ENCODE measurements at places on chromosomes 2 and 18.

GRCh38 chr2:11537951-11538350, 4.1 kb downstream of the GREB1 start:
- no peak for DNase-seq

DNA sequence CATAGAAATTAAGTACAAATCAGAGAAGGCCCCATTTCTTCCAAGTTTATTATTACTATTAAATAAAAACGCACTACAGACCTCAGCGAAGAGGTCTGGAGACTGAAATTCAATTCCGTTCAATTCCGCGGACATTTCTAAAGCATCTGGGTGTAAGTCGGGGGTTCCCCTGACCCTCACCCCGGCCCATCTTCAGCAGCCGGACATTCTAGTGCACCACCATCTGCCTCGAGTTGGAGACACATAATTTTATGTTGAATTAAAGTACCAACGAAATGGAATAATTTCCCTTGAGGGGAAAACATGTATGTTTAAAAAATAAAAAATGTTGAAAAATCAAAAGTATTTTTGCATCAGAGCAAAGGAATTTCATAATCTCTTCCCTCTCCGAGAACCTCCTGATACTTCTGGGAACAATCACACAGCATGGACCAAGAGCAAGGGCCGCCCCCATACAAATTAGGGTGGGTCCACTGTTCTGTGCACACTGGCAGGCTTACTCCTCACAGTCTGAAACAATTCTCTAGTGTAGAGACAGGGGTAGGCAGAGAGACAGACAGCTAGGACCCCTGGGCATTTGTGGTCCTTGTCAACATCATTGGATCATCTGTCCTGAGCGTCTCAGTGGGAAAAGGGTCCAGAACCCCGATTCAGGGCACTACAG, 29.3 kb downstream of the MBP start:
- DNase-seq = no peak

DNA sequence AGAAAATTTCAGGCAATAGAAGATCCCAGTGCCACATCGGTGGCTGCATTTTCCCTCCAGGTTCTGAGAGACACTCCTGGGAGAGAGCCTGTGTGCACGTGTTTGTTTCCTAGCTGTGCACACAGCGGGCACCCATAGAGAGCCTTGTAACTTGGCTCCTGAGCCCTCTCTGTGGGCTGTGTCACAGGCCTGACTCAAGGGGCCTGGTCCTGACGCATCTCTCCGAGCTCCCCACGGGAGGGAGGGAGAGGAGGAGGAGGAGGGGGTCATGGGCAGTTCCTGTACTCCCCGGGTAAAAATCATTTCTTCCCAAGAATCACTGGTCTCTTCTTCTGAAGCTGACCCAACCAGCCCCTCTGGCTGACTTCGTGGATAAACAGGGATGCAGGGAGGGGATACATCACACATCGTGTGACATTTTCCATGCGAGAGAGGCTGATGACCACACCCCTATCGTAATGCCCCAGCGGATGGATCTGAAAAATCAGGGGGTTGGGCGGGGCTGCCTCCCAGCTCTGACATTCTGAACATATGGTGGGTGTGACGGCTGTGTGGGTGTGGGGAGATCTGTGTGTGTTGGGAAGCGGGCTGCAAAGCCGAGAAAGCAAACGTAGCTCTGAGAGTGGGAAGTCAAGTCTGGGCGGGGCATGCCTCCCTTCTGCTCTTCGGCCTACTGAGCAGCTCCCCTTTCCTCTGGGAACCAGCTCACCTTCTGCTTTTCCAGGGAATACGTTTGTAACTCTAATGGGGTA, 308.3 kb upstream of the HS6ST1 start:
- peak; percentile 27 for DNase-seq

- DNase-seq = no peak
Observed at GRCh38 chr2:60818272-60818671, 62.2 kb downstream of the PAPOLG start.

DNA sequence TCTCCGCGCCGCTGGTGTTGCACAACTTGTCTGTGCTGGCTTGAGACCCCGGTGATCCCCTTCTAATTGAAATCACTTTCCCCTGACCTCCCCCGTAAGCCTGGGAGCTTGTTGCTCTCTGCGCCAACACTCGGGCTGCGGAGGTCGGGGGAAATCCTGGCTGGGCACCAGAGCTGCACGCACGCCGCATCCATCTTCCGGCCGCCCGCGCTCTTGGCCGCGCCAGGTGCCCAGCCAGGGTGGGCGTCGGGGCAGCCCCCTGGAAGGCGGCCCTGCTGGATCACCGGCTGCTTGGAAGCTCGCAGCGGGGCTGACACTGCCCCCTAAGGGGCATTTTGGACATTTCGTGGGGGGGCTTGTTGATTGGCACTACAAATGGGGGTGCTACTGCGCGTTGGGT, 280.3 kb upstream of the SKOR2 start:
- no peak for DNase-seq

- DNase-seq = no peak
Observed at GRCh38 chr2:29222381-29223179, 107.4 kb downstream of the CLIP4 start.

GRCh38 chr2:224163566-224164307, 124.7 kb upstream of the SERPINE2 start:
- no peak for DNase-seq

GRCh38 chr2:174145827-174146226, 102.5 kb downstream of the OLA1 start:
- no peak for DNase-seq

GRCh38 chr2:38723173-38723572, 28.0 kb downstream of the SRSF7 start:
- peak; percentile 55 for DNase-seq

GRCh38 chr2:173998386-173998785, 33.2 kb upstream of the SP3 start:
- DNase-seq = peak; percentile 32

DNA sequence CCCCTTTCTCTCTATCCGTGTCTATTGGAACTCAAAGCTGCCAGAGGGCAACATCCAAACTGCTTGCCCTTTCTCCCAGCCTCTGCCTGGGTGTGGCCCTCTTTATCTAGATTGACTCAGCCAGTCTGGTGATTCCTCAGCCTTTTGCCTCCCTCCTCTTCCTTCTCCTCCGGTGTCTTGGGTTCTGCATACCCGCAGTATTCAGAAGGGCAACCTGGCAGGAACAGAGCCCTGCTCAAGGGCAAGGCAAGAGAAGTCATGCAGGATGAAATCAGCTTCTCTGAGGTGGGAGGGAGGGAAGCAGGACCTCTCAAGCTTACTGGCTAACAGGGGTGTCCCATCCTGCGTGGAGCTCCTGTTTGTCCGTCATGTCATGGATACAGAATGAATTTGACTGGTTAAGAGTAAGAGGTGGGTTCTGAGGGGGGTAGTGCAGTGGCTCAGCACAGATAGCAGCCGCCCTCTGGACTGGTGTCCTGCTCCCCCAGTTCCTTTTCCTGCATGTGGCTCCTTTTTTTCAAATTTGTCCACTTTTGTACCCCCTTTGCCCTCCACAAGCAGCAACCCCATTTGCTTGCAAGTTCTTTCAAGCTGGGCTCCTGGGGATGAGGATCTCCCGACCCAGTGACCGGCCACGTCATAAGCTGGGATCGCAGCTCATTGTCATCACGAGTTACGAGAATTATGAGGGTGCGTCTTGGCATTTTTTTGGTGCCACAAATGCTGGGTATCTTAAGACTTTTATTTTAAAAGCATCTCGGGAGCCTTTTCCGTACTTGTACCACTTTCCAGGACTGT, 154.1 kb downstream of the FHOD3 start:
- DNase-seq = no peak

DNA sequence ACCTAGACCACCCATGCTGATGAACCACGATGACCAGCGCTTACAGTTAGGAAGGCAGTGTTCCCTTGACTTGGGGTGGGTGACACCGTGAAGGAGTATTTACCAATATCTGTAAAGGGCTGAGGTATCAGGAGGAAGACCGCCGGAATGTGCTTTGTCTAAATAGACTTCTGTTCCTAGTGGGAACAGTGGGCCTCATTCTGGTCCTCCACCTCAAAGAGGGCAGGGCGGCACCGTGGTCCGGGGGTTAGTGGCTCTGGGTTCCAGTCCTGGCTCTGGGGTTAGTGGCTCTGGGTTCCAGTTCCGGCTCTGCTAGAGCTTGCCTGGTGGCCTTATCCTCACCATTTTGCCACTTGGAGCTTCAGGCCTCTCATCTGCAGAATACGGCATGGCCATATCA, 91.6 kb upstream of the SMAD2 start:
- peak; percentile 17 for DNase-seq

DNA sequence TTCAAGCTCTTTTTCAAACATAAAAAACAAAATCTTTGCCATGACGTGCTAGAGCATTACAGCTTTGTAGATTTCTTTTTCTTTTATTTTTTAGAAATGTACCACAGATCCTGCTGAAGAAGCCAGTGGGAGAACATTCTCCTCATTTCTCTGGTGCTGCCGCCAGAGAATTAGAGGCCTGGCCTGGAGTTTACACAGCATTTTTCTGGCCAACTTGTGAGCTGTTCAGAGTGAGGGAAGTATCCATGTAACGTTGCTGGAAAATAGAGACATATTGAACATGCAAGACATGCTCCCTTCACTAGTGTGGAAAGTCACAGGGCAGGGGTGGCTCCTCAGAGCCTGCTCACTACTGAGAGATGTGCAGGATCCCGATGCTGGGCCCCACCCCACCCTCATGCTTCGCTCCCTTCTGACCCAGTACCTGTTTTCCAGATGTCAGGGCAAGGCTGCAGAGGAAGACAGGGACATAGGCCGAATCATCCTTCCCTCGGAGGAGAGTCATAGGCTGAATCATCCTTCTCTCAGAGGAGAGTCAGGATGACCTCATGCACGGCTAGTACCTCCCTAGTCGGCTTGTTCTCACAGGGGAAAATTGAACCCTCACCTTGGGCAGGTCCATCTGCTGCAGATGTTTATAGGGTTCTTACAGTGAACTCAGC, 298.5 kb downstream of the INSIG2 start:
- DNase-seq = peak; percentile 41

GRCh38 chr2:222651718-222652418, 4.0 kb downstream of the FARSB start:
- no peak for DNase-seq

DNA sequence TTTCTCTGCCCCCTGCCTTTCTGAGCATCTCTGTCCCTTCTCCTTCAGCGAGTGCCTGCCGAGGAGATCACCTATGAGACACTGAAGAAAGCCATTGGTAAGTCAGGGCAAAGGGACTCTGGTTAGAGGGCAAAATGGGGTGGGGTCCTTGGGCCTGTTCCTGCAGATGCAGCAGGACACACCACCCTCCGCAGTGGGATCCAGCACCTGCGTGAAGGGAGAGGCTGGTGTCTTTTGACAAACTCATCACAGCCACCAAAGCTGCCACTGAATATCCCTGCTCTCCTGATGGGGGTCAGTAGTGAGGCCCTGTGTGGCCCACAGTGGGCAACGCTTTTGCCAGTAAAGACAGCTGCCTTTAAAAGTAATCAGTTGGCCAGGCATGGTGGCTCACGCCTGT, 18.7 kb downstream of the POMC start:
- no peak for DNase-seq

DNA sequence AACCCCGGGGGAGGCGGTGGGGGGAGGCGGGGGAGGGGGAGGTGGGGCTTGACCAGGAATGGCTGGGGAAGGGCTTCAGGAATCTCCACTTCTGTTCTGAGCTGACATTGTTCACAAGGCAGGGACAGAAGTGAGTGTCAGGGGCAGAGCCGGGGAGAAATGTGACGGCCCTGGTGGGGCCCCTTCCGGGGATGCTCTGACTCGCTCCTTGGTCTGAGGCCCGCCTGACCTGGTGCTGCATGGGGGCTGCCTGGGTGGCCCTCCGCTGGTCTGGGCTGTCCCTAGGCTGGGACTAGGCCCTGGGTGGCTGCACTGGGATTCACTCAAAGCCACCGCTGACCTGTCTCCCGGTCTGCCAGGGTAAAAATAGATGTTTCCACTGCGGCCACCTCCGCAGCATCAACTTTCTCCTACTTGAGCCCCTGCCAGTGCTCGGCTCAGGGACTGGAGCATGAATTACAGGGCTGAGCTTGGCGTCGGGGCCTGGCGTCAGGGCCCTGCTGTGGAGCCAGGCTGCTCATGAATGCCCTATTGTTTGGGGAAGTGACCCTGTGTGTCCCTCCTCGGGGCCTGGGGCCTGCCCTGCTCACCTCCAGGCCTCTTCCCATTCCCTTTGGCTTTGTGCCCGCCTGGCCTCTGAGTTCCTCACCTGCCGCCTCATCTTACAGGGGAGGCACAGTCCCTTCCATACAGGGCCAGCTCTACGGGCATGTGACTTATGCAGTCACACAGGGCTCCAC, 247.5 kb downstream of the DYSF start:
- peak; percentile 92 for DNase-seq

DNA sequence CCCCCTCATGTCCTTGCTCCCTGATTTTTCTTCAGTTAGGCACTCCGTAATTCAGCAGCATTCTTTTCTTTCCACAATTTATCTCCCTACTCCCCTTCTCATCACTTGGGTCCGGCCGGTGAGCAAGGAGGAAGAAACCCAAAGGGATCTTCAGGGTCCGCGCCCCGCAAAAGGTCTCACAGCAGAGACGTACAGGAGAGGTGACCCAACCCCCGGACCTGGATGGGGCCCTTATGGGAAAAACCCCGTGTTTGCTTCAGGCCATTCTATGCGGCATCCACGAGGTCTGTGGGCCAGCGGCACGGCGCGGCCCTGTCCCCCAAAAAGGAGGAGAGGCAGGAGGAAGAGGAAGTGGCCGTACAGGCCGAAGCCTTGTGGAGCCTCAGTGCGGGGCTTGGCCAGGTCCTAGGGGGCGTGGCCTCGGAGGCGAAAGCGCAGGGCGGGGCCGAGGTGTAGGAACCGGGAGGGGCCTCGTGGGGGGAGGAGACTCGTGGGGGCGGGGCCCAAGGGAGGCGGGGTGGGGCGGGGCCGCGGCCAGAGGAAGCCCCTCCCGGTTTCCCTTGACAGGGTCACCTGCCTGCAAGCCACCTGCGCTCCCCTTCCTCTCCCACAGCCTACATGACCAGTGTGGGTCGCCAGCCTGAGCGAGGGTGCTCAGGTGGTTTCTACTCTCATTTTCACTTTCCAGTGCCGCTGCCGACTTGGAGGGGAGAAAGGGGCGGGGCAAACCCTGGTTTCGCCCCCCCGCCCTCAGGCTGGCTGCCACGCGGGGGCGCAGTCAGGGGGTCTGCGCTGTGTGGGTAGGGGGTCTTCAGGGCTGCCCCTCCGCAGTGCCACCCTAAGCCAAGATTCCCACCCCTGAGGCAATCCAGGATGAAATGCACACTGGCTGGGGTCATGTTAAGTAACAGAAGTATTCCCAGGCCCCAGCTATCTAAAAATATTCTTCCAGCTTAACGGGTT, 156.4 kb upstream of the XPO1 start:
- peak; percentile 93 for DNase-seq

GRCh38 chr18:2881840-2882195, 35.0 kb downstream of the EMILIN2 start:
- peak; percentile 61 for DNase-seq

- no peak for DNase-seq
Observed at GRCh38 chr2:124254621-124255020, 229.5 kb downstream of the CNTNAP5 start.

- DNase-seq = no peak
Observed at GRCh38 chr2:43005245-43005974, 213.0 kb upstream of the HAAO start.
